ENCODE measurements at places on chromosomes 2 and 18.

- no peak for DNase-seq
Measured at GRCh38 chr2:1754461-1755170, 10.3 kb upstream of the PXDN start.

DNA sequence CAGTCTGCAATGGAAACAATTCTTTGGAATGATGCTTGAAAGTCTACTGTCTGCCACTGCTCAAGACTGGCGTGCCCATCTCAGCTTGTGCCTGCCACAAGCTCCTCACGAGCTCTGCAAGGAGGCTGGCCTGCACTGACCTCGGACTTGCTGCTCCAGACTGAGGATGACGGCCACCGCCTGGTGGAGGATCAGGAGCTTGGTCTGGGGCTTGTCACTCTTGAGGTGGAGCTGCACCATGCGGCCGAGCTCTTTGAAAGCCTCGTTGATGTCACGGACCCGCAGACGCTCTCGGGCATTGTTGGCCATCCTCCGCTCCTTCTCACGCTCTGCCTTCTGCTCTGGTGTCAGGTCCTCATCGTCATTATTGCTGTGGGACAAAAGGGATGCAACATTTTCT, 269.4 kb upstream of the CCDC68 start:
- no peak for DNase-seq

DNA sequence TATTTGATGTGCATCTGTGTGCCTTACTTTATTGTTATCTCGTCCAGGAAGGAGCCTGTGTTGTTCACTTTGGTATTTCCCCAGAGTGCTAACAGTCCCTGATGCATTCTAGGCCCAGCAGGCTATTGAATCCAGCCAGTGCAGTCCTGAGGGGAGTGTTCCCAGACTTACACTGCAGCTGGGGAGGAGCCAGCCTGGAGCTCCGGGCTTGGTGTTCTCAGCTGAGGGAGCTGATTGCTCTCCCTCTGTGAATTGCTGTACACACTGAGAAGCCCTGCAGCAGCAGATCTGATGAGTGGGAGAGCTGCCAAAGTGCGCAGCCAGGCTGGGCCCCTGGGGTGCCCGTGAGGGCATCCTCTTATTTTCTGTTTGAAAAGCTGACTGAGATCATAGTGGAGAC, 159.2 kb downstream of the GALNT3 start:
- no peak for DNase-seq

DNA sequence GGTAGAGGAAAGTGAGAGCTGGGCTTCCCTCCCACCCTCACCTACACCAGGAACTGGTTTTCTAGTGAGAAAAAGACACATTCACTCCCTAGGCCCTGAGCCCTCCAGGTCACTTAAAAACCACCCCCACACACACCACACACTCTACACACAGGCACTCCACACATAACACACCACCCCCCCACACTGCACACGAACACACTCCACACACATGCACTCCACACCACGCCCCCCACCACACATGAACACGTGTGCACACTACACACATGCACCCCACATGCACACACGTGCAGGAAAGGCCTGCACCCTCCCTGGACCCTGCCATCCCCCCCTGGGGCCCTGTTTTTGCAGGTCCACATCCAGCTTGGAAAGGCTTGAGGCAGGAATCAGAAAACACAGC, 67.6 kb downstream of the RALBP1 start:
- DNase-seq = no peak

DNA sequence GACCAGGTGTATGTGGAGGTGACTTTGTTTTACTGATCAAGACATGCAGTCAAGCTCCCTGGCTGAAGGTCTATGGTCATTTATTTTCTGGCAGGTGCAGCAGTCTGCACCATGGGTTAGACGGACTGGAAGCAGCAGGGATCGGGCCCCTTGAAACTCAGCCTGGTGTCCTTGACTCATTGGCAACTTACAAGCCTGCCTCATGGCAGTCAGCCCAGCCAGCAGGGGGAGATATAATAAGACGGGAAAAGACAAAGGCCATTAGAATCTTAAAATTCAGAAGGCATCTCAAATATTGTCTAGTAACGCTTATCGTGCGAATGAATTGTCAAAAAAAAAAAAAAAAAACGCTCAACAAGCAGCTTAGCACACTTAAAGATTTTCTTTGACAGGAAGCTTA, 308.2 kb downstream of the EN1 start:
- no peak for DNase-seq

GRCh38 chr2:29382486-29382885, 267.3 kb downstream of the CLIP4 start:
- DNase-seq = no peak

- peak; percentile 81 for DNase-seq
Measured at GRCh38 chr2:232633413-232634205, at the start of gene EFHD1. EFHD1 (plus strand) TSS chr2:232633604; CDS start chr2:232633705, 101 bp downstream.

DNA sequence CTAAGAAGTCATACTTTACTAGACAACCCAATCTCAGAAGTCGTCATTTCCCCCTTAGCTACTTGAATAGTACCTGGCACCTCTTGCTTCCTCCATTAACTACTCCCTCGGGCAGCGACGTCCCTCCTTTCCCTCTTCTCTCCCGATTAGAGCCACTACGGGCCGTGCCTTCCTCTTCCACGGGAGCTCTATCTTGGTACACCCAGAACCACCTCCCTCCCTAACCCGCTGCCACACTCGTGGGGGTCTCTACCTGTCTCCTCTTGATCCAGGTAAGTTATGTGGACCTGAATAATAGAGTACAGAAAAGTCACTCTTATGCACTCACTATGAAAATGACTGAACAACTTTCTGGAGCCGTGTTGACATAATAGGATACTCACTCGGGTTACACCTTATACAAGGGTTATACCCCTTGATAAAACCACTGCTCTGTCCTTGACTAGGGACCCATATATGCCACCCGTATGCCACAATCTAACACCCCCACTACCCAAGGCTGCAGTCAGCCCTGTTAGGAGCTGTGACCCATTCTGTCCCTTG, 595 bp upstream of the HDHD2 start:
- DNase-seq = no peak

DNA sequence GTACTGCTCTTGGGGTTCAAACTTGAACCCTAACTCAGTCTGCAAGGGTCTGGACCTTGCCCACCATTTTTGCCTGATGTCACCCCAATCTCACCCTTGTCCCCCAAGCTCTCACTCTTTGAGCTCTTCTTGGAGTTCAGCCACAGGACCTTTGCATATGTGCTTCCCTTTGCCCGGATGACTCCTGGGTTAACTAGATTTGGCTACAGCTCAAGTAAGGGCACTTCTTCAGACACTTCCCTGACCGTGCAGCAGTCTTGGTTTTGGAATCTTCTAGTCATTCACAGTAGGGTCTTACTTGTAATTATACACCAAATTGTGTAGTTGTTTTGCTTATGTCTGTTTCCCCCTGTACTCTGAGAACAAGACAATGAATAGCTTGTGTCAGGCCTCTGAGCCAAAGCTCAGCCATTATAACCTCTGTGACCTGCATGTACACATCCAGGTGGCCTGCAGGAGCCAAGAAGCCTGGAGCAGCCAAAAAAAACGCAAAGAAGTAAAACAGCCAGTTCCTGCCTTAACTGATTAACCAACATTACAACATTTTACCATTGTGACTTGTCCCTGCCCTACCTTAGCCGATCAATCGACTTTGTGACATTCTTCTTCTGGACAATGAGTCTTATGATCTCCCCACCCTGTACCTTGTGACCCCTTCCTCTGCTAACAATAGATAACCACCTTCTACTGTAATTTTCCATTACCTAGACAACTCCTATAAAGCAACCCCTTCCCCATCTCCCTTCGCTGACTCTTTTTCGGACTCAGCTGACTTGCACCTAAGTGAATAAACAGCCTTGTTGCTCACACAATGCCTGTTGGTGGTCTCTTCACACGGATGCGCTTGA, 1.0 kb upstream of the MOGAT1 start:
- DNase-seq = no peak

DNA sequence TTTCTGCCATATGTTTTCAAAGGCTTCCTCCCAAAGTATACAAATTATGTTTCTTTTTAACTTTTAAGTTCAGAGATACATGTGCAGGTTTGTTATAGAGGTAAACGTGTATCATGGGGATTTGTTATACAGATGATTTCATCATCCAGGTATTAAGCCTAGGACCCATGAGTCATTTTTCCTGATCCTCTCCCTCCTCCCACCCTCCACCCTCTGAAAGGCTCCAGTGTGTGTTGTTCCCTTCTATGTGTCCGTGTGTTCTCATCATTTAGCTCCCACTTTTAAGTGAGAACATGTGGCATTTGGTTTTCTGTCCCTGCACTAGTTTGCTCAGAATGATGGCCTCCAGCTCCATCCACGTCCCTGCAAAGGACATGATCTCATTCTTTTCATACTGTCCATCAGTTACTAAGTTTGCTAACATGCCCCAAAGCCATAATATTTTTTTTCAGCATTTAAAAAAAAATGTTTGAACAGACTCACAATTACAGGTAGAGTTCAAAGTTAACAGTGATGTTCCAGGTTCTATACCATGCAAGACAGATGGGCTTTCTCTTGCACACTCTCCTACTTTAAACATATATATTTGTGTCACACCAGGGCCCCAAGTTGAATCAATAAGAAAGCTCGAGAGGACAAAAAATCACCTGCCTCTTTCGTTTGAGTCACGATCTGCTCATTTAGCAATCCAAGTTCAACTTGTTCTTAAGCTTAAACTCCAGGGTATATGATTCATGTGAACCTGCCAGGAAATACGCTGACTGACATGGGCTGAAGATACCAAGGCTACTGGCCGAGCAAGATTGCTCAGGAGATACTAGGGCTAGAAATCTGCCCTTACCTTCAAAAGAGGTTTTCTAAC, 77.6 kb downstream of the AP1S3 start:
- DNase-seq = no peak

- no peak for DNase-seq
Measured at GRCh38 chr18:54878159-54878622, 49.9 kb downstream of the RAB27B start.

DNA sequence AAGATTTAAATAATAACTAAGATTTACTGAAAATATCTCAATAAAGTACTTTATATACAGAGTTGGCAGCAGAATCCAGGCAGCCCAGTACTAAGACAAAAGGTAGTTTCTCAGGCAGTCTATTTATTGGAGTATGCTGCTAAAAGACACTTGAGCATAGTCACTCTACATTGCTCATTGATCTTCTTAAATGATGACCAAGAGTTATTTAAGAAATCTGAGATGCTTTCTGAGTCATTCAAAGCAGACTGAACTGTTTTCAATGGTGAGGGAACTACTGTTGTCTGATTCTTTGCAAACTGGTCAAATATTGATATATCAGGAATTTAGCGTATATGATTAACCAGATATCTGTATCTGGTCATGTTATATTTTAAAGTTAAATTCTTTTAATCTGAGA, 133.6 kb downstream of the PHLPP1 start:
- no peak for DNase-seq

GRCh38 chr2:54000524-54000923, 29.7 kb upstream of the PSME4 start:
- DNase-seq = no peak

- peak; percentile 58 for DNase-seq
Measured at GRCh38 chr2:74740741-74741431, 86.8 kb downstream of the SEMA4F start.

DNA sequence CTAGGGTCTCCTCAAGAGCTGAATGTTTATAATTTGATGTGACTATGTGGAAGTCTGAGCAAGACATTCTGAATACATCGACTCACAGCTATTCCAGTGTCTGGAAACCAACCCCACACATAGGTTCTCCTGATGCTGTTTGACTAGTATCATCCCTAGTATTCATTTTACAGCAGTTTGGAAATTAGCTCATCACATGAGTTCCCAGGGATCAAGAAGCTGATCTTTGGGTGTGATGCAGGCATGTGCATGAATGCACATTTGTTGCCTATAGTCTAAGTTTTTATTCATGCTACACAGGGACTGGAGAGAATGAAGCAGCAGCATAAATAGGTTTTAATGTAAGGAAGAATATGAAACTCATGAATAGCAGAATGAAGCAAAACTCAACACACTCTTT, 284.3 kb upstream of the SPRED2 start:
- no peak for DNase-seq

- no peak for DNase-seq
Measured at GRCh38 chr2:46171996-46172546, 125.1 kb upstream of the EPAS1 start.

GRCh38 chr2:45254025-45254424, 244.8 kb upstream of the SIX2 start:
- DNase-seq = no peak

DNA sequence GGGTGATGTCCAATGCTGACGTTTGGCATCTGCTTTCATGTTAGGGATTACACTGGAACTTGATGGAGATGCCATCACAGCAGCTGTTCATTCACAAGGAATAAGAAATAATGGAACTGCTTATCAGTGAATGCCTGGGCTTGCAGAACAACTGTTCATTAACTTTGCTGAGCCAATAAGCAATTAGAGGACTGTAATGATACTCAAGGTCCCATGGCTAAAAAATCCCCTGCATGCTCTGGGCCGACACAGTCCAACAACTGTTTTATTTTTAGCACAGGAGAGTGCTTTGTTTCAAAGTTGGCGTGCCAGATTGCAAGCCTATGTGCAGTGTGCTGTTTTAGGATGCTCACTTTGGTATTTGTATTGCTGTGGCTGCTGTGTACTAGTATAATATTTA, 408.0 kb upstream of the RGPD4 start:
- no peak for DNase-seq

DNA sequence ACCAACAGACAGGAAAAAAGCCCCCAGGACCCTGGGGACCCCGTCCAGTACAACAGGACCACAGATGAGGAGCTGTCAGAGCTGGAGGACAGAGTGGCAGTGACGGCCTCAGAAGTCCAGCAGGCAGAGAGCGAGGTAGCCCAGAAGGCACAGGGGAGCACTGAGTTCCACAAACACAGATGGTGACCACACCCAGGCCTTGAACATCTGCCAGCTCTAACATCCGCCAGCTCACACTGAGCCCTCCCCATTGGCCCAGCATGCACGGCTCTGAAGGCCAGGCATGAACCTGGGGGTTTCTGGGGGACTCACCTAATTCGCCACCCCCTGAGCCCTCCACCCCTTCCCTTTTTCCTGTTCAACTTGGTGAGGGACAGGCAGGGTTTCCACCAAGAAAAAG, 25.6 kb upstream of the PRLH start:
- no peak for DNase-seq

GRCh38 chr2:257429-257828, 6.4 kb downstream of the SH3YL1 start:
- DNase-seq = no peak

- DNase-seq = no peak
Measured at GRCh38 chr2:113875135-113875534, 14.8 kb upstream of the ACTR3 start.

DNA sequence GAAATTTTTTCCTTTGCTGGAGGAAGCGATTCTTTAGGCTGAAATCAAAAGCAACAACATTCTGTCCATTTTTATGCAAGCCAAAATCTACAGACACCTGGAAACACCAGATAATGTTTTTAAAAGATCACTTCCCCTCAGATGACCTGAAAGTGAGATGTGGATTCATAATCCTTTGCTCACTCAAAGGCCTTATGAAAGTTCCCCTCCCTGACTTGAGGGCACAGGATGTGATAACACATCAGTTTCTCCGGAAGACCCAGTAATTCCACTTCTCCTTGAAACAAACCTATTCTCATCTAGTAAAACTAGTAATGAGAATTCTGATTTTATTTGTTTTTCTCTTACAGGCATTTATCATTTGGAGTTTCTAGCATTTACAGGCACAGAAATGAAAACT, 218.3 kb upstream of the RND3 start:
- DNase-seq = no peak

Data from 8988T (cell line).